ENCODE measurements at places on chromosomes 2 and 18. TPM values are rescaled to one million over a fixed set of nuclear protein-coding genes. Genes with fewer than 3 reads are reported as not detected.
A peak's percentile ranks its signal among the peaks of the same experiment; 100 is the strongest.

LDLRAD4 gene
- 51.9 TPM for total RNA-seq

POTEJ gene
- not detected for total RNA-seq

DNA sequence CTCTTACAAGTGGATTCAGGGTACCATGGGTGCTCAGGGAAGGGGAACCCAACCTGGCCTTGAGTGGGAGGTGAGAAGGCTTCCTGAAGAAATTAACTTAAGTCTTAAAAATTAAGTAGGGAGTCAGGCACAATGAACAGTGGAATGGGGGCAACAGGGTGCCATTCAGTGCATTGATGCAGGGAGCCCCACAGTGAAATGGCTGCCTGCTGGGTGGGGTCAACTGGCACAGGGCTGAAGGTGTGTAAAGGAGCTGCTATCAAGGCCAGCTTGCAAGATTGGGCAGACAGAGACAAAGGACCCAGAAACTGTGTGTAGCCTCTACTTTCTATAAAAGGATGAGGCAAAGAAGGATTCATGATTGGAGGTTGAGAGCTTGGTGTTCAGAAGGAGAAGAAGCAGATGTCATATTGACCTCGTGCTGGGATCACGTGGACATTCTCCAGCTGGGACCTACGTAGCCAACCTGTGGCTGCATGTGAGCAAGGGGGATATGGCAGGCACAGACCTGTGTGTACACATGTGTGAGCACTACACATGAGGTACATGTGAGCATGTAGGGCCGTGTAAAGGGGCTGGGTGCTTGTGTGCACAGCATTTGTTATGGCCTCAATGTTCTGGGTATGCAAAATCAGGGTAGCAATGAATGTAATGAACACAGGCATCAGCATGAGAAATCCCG, 209.5 kb upstream of the HAAO start:
- no peak for DNase-seq

DNA sequence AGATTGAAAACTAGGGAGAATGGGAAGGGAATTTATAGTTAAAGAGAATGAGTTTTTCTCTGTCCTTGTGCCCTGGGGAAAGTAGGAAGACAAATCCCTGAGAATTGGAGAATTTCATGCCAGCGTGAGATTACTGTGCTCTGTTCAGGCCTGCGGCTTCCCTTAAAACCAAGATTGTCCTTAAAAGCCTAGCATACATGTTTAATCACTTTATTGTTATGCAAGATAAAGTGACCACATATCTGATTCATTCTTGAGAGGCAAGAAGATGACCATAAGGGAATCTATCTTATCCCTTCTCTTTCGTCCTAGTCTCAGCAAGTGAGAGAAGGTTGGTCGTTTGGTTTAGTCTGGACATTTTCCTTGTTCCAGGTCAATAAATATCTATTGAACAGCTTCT, 75.9 kb downstream of the ADCYAP1 start:
- no peak for DNase-seq

LHCGR gene
- not detected for total RNA-seq

CRYBA2 gene
- not detected for total RNA-seq

- no peak for DNase-seq
These were observed 224.8 kb upstream of the FN1 start for GRCh38 chr2:215660687-215661086.

CBLN2 gene
- not detected for total RNA-seq

ALK gene
- not detected for total RNA-seq

DNA sequence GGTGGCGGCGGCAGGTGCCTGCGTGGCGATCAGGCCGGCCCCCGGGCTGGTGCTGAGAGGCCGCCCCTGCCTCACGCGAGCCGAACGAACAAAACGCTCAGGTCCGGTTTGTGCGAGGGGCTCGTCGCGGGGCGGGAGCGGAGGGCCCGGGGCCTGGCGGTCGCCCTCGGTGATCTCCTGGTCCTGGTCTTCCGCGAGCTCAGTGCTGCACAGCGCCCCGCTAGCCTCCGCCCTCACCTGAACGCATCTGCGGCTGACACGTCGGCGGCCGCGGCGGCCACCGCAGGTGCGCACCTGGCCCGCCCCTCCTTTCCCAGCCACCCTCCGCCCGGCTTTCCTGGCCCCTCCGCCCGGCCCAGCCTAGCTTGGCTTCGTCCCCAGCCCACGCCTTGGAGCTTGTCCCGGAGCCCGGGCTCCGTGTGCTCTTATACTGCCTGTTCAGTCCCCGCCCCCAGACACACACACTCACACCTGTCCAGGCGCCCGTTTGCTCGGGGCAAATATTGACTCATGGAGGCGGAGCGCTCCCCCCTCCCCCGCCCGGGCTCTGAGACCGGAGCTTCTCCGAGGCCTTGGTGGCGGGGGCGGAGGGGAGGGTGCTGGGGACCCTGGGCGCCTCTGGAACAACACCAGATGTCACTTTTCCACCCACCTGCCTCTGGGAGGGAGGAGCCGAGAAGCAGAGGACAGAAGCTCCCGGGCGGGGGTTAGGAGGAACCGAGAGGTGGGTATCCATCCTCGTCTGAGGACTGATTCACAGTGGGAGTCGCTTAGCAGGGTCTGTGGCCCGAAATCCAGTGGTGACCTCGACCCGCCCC, 8.6 kb upstream of the CRYBA2 start:
- peak; percentile 30 for DNase-seq

DNA sequence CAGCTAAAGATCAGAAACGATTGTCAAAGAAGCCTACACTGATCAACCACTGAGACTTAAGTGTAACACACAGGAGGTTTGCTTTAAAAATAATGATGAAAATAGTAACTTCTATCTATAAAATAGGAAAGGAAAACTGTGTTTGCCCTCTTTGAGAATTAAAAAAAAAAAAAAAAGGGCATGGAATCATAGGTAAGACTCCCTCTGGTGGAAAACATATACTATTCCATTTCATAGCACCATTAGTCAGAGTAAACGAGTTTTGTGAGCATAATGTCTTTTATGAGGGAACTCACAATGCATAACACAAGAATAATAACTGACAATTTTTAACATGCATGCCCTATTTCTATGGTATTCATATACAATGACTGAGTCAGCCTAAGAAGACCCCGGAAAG, 36.3 kb downstream of the SLC35F5 start:
- DNase-seq: no peak

GRCh38 chr2:51165534-51166260, 133.8 kb upstream of the NRXN1 start:
- no peak for DNase-seq

DNA sequence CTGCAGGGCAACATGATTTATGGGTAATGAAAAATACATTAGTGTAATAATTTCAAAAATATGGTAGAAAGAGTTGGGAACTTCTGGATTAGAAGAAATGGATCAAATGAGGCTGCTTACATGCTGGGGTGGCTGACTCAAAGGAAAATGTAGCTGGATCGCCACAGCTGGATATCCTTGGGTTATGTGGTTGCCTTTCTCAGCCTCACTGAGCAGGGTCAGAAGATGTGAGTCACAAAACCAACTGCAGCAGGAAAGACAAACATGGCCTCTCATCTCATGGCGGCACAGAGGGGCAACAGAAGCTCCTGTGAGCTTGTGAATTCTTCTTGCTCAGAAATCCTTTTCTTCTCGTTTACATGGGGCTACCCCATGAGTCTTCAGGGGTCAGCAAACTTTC, 317.1 kb upstream of the SPRED2 start:
- DNase-seq: no peak

GRCh38 chr18:24170360-24170759, 31.5 kb downstream of the CABYR start:
- no peak for DNase-seq

SERPINB4 gene
- total RNA-seq: not detected

DNA sequence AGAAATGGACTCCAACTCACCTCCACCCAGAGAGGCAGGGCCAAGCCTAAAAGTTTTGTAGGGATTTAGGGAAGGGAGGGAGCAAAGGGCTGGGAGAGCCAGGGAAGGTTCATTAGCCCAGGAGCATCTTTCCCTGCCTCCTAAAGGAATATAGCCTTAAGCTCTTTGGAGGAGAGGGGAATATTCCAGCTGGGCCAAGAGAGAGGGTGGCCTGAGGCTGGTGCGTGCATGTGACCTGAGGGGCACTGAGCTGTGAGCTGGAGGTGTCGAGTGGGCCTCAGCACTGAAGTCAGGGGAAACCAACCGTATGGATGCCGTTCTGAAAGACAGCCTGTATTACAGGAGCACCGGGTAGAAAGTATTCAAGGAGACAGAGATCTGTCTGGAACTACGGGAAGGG, 112.6 kb downstream of the KLHL29 start:
- no peak for DNase-seq

GRCh38 chr2:188475945-188476344, 184.3 kb downstream of the GULP1 start:
- DNase-seq: no peak

GRCh38 chr2:55168221-55169154, 63.6 kb downstream of the CLHC1 start:
- DNase-seq: peak; percentile 24

DNA sequence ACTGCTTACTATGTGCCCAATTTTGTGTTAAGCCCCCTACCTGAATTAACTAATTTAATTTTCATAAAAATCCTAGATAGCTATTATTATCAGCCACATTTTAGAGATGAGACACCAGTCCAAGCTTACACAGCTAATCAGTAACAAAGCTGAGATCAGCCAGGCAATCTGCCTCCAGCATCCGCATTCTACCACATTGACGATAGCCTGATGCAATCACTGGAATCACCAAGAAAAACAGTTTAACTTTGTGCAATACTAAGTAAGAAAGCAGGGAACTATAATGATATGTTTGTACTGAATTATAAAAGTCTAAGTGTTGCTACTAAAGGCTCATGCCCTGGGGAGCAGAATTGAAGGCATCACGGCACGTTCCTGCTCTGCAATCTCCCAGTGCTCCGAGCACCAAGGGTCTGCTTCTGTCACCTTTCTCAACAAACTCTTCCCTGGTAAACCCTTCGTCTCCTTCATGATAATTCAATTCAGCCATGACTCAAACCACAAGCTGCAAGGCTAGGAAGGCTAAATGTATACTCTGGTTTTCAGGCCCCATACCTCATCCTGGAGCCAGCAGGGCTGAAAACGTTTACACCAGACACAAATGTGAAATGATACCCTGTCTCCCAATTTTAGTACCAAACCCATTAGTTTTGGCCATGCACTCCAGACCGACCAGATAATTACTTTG, 19.4 kb downstream of the KANSL3 start:
- DNase-seq: no peak
